Activated CD4-positive, alpha-beta memory T cell treated with anti-CD3 and anti-CD28 coated beads for 36 hours (primary cell): ENCODE measurements at places on chromosomes 16 and 17.

DNA sequence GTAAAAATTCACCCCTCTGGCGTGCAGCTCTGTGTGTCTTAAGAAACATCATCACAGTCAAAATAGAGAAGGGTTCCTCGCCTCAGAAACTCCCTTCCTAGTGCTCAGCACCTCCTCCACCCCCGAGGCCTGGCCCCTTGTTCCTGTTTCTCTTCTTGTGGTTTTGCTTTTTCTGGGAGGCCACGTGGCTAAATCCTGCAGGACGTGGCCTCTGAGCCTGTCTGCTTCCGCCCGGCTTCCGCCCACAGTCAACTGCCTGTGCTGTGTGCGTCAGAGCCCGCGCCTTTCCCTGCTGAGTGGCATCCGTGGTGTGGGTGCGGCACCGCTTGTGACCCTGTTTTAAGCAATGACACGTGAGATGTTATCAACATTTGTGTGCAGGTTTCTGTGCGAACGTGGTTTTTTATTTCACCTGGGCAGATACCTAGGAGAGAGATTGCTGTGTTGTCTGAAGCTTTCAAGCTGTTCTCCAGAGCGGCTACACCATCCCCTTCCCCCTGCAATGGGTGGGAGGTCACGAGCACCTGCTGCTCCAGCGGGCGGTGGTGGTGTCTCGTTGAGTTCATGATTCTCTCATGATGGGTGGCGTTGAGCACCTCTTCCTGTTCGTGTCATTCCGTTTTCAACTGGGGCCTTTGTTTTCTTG lies 21.7 kb downstream of the ACSF3 start:
- H3K36me3 ChIP-seq, result peaks cover 24% of the 10 kb centered on the region
- peaks cover 28% of the 10 kb centered on the region for H3K4me1 ChIP-seq
- H3K4me3 ChIP-seq, result peak overlapping the region; percentile 60
- H3K27me3 ChIP-seq, result no peaks in the 10 kb centered on the region
- H3K27ac ChIP-seq, result peak overlapping the region; percentile 89

- peaks cover 10% of the 10 kb centered on the region for H3K4me1 ChIP-seq
- H3K27ac ChIP-seq, result no peak overlapping the region
- no peak for DNase-seq
- H3K36me3 ChIP-seq, result peaks cover 51% of the 10 kb centered on the region
- H3K27me3 ChIP-seq, result no peaks in the 10 kb centered on the region
- H3K4me3 ChIP-seq, result no peak overlapping the region
Observed at GRCh38 chr16:53872248-53873221, 168.6 kb downstream of the FTO start.

- no peak overlapping the region for H3K4me3 ChIP-seq
- H3K27me3 ChIP-seq, result peaks cover 1% of the 10 kb centered on the region
- H3K27ac ChIP-seq, result no peak overlapping the region
- H3K4me1 ChIP-seq, result no peaks in the 10 kb centered on the region
Observed at GRCh38 chr17:8142887-8143580, 9.2 kb downstream of the PER1 start.

DNA sequence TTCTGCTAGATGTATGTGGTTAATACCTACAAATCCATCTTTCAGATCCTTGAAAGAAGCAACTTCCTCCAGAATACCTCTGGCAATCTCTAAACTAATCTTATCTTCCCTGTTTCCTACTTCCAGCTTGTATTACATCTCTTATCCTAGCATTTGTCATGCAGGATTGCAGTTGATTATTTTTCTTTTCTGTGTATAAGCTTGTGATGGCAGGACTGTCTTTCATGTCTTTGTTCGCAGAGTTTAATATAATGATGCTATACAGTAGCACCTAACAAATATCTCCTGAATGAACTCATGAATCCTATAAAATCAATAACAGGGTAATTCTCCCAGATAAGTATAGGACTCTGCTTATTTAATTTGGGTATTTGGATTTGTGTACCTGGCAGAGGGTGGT lies 12.2 kb upstream of the UBE2G1 start:
- H3K27ac ChIP-seq, result no peak overlapping the region
- H3K36me3 ChIP-seq, result no peaks in the 10 kb centered on the region
- no peak overlapping the region for H3K4me3 ChIP-seq
- H3K4me1 ChIP-seq, result peaks cover 16% of the 10 kb centered on the region
- no peaks in the 10 kb centered on the region for H3K27me3 ChIP-seq
- DNase-seq, result no peak
